ENCODE measurements at places on chromosomes 7 and 10.

- no peak for DNase-seq
These were observed 486.0 kb downstream of the TNS3 start for GRCh38 chr7:47095946-47096345.

GRCh38 chr7:142104550-142105527 is 6.7 kb upstream of the MGAM2 start:
- peak; percentile 79 for DNase-seq

DNA sequence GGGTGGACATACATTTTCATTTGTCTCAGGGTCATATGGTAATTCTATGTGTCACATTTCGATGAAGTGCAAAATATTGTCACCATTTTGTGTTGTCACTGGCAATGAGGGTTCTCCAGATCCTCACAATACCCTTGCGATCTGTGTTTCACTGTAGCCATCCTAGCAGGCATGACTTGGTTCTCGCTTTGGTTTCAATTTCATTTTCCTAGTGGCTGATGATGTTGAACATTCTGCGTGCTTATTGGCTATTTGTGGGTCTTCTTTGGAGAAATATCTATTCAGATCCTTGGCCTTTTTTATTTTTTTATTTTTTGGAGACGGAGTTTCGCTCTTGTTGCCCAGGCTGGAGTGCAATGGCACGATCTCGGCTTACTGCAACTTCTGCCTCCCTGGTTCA is 24.8 kb upstream of the MNX1 start:
- no peak for DNase-seq

DNA sequence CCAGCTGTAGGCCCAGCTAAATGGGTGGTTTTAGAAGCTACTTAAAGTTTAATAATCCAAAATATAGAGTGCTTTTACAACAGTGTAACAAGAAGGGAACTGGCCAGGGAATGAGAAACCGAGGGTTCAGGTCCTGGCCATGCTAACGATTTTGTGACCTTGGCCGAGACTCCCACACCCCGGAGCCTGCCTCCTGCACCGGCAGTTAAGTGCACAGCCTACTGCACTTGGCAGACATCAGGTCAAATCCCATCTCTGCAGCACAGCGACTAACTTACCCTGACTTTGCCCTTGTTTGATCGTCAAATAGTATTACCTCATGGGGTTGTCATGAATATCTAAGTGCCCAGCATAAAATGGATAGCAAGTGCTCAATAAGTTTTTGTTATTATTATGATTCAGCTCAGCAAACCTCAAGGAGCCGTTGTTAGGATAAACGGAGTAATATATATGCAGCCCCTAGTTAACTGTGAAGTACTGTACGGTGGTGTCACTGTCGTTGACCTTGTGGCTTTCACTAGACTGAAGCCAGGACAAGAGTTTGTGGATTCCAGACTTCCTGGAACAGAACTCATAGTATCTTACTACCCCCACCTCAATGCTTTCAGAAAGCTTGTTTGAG is 35.5 kb downstream of the LYZL1 start:
- no peak for DNase-seq

DNA sequence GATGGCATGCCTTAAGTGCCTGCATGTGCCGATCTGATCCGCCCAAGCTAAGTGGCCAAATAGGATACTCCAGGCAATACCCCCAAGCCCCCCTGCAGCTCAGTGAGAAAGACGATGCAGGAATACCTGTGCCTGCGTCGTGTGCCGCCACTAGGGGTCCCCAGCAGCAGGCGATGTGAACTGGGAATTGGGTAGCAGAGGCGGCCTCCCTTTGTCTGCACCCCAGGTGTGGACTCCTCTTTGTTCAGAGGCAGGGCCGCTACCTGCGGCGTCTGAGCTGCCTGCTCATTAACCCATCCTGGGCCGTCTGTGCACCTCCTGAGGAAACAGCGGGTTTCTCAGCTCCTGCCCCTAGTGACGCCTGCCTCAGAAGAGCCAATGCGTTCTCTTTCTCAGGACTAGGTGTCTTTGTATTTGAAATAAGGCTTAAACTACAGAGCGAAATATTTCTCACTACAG is 4.8 kb upstream of the CHN2 start:
- DNase-seq: peak; percentile 69

GRCh38 chr7:69630292-69630691 is 32.0 kb downstream of the AUTS2 start:
- no peak for DNase-seq

DNA sequence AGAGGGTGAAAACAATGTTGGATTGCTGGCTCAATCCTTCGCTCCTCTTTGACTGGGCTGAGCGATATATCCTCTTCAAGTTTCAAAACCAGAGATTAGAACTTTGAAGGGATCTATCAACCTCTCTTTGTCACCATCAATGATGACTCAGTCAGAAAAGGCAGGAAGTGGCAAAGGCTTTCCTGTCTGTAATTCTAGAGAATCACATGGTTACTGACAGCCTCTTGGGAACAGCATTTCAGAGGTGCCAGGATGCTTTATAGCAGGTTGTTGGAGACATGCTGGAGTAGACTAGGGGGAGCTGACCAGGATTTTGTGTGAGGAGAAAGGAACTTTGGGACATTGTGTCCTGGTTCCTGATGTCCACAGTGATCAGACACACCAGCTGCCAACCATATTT is 81.3 kb downstream of the PRKCQ start:
- DNase-seq: peak; percentile 70

- no peak for DNase-seq
These were observed 166.8 kb upstream of the NFE2L3 start for GRCh38 chr7:25985196-25985595.

GRCh38 chr7:39678930-39679709 is 55.7 kb downstream of the RALA start:
- peak; percentile 27 for DNase-seq

DNA sequence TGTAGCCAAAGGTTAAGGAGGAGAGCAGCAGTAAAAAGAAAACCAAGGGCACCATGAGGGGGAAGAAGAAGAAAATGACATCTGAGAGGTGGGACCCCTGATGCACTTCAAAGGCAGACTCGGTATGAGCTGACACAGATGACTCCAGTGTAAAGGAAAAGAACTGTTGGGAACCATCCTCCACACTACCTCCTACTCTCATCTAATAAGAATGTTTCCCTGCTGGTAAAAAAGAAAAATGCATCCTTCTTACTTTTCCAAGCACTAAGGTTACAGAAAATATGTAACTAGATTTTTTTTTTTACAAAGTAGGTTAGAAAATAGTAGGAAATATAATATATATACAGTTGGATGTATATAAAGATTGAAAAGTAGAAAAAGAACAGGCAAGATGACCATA is 16.9 kb downstream of the TAS2R41 start:
- DNase-seq: no peak

DNA sequence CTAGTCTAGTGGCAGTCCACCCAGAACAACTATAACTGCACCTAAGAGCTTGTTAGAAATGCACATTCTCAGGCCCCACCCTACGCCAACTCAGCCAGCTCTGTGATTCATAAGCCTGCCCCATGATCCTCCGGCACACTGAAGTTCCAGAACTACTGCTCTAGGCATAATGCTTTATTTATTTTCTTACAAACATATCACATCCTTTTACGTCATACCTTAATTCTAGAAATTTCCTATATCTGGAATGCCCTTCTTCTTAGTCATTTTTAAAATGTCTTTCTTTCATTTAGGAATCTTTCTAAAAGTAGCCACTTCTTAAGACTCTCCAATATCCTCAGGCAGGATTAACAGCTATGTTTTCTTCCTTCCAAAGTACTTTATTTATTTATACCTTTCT is 480.1 kb downstream of the INHBA start:
- no peak for DNase-seq

GRCh38 chr10:33657154-33657908 is 322.9 kb upstream of the NRP1 start:
- no peak for DNase-seq
